Activated gamma-delta T cell treated with anti-CD3 and anti-CD28 coated beads, Interleukin-2, amount 50 U/mL, for 16 hours (primary cell): ENCODE measurements at places on chromosomes 6 and 20.

DNA sequence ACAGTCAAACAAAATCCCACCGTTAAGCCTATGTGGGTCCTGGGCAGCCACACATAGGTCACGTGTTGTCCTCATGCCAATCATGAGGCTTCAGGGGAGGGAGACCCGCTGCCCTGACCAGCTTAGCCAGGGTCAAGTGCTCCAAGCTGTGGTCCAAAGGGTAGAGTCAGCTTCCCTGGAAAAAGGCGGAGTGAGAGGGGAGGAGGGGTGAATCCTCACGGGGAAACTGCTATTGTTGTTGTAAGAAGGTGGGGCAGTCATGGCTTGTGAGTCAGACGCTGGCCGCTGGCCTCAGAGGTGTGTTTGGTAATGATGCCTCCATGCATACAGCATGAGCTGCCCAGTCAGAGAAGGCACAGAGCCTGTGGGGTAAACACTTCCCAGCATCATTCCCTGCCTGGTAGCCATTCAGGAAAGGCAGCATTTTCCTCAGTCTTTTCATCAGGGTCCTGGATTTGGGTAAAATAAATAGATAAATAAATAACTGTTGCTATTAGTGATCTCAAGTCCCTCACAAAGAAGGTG, 8.7 kb downstream of the CST3 start:
- no peak for DNase-seq

GRCh38 chr6:2403546-2403945, 158.1 kb upstream of the GMDS start:
- DNase-seq, result no peak

DNA sequence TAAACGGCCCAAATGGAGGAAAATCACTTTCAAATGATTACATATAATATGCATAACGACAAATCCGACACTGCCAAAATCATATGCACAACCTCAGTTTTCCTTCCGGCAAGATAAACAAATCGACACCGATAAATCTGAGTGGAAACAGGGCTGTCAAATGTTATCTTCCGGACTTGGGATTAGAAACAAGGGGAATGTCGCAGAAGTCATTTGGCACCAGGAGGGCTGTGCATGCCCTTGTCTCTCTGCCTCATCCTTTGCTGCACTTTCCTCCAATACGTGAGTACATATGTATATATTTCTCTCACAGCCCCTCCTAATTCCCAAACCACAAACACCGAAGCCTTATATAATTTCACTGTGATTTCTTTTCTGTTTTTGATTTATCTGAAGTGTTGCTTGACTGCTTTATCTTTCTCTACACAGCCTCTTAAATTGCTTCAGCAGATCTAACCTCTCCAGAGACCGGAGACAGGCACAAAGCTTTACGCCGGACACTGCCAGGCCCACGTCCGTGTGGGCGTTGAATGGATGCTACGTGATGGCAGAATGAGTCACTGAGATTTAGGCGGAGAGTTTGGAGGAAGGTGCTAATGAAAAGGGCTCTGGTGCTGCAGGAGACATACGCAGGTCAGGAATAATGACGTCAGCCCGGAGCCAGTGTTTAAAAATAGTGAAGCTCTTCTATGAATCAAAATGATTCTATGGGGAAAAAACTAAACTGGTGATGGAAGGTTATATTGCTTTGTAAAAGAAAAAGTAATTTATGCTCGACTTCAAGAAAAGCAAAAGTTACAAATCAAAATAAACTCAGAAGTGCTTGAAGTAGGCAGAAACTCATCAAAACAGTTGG, 21.0 kb upstream of the PRELID3B start:
- DNase-seq, result no peak

GRCh38 chr20:48284837-48285236, 499.6 kb upstream of the SULF2 start:
- no peak for DNase-seq

GRCh38 chr6:43076464-43077332, 584 bp downstream of the PTK7 start:
- no peak for DNase-seq

- DNase-seq, result no peak
Observed at GRCh38 chr20:46078954-46079353, 10.8 kb downstream of the NCOA5 start.

GRCh38 chr20:63794614-63795013, 36.5 kb downstream of the ZBTB46 start:
- DNase-seq, result no peak

- DNase-seq, result no peak
Observed at GRCh38 chr6:132960720-132961119, 146.4 kb downstream of the RPS12 start.

- DNase-seq, result no peak
Observed at GRCh38 chr20:5895626-5896025, 54.7 kb downstream of the TRMT6 start.

DNA sequence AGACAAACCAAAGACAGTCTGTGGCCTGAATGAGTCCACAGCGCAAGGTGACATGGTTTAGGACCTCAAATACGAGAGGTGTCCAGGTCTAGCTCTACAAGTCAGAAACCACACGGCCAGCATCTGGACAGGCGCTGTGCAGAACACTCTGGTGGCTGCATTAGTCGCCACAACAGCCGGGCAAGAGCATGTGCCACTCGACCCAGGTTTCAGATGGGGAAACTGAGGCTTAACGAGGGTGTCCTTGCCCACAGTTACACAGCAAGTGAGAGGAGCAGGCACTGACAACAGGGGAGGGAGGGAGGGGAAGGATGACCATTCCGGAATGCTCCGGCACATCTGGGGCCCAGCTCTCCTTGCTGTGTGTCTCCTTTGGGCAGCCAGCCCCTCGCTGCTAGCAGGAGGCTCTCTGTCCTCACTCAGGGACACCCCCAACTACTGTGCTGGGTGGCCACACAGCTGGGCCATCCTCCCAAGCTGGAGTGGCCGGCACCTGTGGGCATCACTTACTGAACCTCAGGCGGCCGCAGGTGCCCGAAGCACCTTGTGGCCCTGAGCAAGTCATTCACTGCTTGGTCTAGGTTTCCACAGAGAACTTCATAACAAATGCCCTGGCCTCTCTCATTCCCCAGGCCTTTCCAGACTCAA, 6.6 kb downstream of the DLL1 start:
- no peak for DNase-seq

DNA sequence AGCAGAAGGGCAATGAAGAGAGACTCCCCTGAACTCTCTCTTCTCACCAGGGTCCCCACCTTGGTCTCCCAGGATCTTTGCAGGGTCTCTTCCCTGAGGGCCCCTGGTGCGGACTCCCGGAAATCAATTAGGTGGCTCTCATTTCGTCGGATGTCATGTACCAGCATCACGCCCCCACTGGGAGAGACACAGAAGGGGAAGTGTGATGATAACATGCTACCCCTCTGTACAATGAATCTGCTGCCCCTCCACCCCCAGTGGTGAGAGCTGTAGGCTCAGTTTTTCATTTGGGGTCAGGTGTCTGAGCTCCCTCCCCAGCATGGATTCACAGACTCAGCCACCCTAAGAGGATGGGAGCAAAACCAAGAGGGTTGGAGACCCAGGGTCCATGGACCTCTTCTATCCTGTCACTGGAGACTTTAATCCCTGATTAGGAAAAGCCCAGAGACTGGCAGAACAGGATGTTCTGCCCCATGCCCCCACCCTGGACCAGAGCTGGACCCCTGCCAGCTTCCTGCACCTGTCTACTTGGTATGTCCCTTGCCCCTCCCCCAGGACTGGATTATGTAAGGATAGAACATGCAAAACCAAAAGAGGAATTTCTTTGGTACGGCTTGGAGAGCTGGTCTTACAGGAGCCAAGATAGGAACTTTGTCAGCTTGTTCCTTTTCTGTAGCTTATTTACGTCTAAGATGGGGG, 11.1 kb downstream of the GGT7 start:
- DNase-seq, result no peak
